ENCODE measurements at places on chromosomes 5 and 9.

DNA sequence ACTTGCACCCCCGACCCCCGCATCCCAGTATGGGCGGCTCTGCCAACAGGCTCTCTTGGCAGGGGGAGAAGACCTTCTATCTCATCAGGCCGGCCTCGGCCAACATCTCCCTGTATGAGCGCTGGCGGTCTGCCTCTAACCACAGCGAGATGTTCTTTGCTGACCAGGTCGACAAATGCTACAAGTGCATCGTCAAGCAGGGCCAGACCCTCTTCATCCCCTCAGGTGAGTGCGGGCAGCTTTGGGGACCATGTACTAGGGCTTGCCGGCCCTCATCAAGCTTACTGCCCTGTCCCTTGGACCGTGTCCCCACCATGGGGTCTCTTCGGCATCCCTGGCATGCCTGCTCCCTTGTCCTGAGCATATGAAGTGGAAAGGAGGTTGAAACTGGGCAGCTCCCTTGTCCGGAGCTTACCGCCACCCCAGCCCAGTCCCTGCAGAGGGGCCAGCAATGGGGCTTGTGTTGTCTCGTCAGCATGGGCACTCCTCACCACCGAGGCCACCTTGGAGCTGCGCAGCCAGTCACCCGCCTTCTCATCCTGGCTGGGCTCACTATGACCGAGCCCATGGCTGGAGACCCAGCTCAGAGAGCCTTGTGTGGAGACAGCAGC lies 78.1 kb downstream of the PHF2 start:
- DNase-seq = peak; percentile 51

DNA sequence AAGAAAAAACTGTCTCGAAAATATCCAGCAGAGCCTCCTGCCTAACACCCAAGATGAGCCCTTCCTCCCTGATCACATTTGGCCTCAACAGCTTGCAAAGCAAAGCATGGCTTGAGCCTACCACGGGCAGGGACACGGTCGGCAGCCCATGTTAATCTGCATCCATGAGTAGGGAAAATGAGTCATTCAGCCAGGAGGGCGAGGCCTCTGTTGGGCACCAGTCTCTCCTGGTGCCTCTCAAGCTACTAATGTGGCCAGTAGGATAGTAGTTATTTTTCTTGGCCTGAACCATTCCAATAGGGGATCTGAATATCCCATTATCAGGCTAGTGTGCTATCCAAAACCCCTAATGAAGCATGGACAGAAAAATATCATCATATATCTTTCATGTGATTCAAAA lies 43.0 kb upstream of the SHB start:
- DNase-seq = no peak

DNA sequence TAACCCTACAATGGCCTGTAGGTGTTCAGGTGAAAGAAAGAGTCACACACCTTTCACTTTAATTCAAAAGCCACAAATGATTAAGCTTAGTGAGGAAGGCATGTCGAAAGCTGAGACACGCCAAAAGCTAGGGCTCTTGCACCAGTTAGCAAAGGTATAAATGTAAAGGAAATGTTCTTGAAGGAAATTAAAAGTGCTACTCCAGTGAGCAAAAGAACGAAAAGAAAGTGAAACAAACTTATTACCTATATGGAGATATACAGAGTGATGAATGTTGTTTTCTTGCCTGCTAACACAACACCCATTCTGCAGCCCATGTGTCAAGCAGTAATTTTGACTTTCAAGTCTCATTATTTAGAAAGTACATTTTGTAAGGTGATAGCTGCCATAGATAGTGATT lies 254.2 kb upstream of the SLC24A2 start:
- DNase-seq = no peak

- no peak for DNase-seq
Observed at GRCh38 chr9:75333624-75334023, 245.3 kb downstream of the OSTF1 start.

- peak; percentile 85 for DNase-seq
Observed at GRCh38 chr5:142981886-142982820, 212.0 kb downstream of the ARHGAP26 start.

GRCh38 chr5:40678460-40679147 lies 1.1 kb upstream of the PTGER4 start:
- no peak for DNase-seq

DNA sequence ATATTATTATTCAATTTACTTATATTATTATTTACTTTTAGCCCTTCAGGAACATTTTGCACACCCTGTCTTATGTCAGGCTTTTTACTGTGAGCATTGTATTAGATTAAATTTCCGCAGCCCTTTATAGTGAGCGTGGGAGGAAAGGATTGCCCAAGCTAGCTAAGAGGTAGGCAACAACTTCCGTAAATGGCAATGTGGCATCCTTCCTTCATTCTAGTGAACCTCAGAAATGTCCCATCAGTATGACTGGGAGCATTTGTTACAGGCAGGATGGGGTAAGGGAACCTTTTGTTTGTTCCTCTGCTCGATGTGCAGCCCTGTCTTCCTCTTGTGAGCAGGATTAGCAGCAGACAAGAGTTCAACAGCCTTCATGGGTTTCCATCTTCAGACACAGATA lies 6.2 kb upstream of the CD180 start:
- no peak for DNase-seq

DNA sequence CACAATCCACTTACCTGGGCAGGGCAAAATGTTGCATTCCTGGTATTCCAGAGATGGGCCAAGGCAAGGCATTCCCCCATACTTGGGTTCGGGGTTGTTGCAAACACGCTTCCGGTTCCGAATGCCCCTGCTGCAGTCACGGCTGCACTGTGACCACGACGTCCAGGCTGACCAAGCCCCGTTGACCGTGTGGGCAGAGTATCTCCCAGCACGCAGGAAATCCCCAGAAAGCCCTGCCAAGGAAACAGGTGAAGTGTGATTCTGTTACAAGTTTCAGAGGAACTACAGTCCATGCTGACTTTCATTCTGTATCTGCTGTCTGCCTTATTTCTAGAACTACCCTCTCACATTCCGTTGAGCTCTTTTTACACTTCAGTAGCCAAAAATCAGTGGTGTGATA lies 483.0 kb downstream of the SEMA5A start:
- no peak for DNase-seq

GRCh38 chr5:147397616-147398015 lies 112.3 kb downstream of the DPYSL3 start:
- no peak for DNase-seq

All from Right ventricle myocardium inferior (tissue), 1 donor.